ENCODE measurements at places on chromosomes 16 and 17.

GRCh38 chr16:17194190-17194780 is 276.5 kb downstream of the XYLT1 start:
- DNase-seq = peak; percentile 61

- peak; percentile 81 for DNase-seq
Measured at GRCh38 chr16:81797443-81797842, 18.4 kb downstream of the PLCG2 start.

DNA sequence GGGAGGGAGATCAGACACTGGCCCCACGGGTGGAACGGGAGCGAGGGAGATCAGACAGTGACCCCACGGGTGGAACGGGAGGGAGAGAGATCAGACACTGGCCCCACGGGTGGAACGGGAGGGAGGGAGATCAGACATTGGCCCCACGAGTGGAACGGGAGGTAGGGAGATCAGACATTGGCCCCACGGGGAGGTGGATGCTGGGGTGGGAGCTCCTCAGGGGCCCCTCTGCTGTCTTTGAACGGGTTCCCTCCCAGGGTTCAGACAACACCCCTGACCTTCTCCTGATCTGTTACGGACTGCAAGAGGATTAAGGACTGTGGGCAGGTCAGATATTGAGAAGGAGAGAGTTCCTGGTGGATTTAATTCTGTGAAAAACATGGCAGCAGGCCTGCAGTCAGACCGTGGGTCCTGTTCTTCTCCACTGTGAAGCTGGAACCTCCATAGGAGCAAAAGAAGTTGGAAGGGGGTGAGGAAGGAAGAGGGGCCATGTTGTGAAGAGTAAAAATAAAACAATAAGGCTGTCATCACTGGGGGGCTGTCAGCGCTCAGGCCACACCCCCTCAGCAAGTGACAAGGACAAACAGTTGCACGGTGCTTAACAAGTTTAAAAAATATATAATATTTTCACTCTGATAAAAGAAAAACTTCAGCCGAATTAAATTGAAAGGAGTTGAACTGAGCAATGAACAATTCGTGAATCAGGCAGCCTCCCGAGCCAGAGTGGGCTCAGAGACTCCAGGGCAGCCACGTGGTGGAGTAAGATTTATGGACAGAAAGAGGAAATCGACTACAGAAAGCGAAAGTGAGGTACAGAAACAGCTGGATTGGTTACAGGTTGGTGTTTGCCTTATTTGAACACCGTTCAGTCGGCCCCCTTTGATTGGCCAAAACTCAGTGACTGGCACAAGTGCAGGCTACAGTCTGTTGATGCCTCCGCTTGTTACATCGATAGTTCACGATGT is 348.7 kb upstream of the TNRC6C start:
- DNase-seq = peak; percentile 29

GRCh38 chr17:48296453-48296852 is 133.6 kb downstream of the SKAP1 start:
- no peak for DNase-seq

- DNase-seq = no peak
Measured at GRCh38 chr17:38451030-38451839, 23.0 kb downstream of the ARHGAP23 start.

Data from suppressor macrophage (primary cell).